ENCODE measurements at places on chromosomes 3 and 15.

DNA sequence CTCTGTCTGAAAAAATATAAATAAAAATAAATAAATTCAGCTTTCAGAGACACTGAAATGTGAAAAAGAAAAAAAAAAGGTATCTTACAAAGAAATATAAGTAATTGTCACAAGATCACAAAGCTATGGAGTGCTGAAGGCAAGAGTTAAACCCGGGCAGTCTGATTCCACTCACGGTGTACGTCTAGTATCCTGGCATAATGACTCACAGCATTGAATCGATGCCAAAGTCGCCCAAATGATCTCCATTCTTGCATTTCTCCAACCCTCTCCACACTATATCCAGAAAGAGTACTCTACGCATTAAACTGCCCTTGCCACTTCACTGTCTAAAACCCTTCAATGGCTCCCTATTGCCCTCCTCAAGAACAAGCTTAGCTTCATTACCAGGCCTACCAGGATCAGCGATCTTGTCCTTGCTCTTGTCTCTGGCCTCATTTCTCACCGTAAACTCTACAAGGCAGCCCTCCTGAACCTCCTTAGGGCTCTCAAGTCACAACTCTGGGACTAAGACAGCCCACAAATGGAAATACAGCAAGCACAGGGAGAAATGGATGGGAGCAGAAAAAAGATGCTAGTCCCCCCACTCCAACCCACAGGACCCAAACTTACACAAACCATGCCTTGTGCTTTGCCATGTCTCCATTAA, 7.7 kb downstream of the SUCLG2 start:
- DNase-seq: no peak

GRCh38 chr3:146581951-146582467, 23.1 kb downstream of the PLSCR5 start:
- no peak for DNase-seq

- no peak for DNase-seq
These were observed 16.6 kb upstream of the IREB2 start for GRCh38 chr15:78421238-78421965.

- DNase-seq: no peak
These were observed 29.9 kb upstream of the TJP1 start for GRCh38 chr15:29852201-29852600.

- no peak for DNase-seq
These were observed 116.9 kb downstream of the TP63 start for GRCh38 chr3:189748046-189748445.

- DNase-seq: no peak
These were observed 316.4 kb downstream of the SOX2 start for GRCh38 chr3:182028081-182028480.

- DNase-seq: no peak
These were observed 272.0 kb downstream of the XXYLT1 start for GRCh38 chr3:194998948-194999347.

DNA sequence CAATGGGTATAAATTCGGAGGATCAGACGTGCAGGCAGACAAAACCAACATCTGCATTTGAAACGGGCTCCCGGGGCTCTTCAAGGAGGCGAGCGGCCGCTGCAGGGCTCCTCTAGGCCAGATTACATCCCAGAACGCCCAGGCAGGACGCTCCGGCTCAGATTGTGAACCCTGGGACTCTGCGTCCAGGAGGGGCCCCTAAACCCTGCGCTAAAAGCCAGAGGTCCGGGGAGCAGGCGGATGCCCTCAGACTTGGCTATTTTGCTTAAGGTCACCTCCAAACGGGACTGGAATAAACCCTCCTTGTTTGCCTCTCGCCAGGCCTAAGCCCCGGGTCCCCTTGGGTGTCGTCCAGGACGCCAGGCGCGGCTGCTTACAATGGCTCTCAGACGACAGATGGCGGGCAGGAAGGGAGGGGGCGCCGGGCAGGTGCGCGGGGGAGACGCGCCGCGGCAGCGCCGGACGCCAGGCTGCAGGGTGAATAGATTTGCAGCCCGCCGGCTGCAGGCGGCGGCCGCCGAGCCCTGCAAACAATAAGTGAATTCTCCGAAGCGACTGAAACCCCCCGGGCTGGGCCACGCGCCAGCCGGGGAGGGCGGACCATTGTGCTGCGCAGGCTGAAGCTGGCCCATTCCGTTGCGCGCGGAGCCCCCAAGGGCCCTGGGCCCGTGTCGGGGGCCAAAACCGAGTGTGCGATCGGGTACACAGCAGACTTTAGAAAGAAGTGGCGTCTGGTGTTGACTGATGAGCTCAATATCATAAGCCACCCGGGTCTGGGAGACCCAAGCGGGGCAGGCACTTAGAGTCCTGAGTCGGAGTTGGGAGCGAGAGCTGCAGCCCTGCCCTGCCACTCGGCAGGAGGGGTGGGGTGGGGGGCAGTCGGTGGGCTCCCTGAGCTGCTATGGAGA, 32.3 kb upstream of the AMOTL2 start:
- no peak for DNase-seq

GRCh38 chr15:96341513-96342405, 11.3 kb downstream of the NR2F2 start:
- DNase-seq: no peak

GRCh38 chr15:63430766-63431451, 49.3 kb upstream of the CA12 start:
- DNase-seq: no peak

- no peak for DNase-seq
These were observed 47.0 kb downstream of the HCN4 start for GRCh38 chr15:73321496-73322450.

GRCh38 chr3:78610462-78611125, 1157.2 kb downstream of the ROBO1 start:
- DNase-seq: no peak

- DNase-seq: no peak
These were observed 411.1 kb upstream of the RGMA start for GRCh38 chr15:93500155-93500554.

- no peak for DNase-seq
These were observed 31.3 kb upstream of the TMEM115 start for GRCh38 chr3:50390508-50391224.

GRCh38 chr15:24394303-24394702, 281.3 kb upstream of the NPAP1 start:
- no peak for DNase-seq

GRCh38 chr3:149122721-149123578, 6.5 kb upstream of the HPS3 start:
- DNase-seq: no peak

- DNase-seq: no peak
These were observed 197.7 kb downstream of the RBMS3 start for GRCh38 chr3:29478611-29479010.

DNA sequence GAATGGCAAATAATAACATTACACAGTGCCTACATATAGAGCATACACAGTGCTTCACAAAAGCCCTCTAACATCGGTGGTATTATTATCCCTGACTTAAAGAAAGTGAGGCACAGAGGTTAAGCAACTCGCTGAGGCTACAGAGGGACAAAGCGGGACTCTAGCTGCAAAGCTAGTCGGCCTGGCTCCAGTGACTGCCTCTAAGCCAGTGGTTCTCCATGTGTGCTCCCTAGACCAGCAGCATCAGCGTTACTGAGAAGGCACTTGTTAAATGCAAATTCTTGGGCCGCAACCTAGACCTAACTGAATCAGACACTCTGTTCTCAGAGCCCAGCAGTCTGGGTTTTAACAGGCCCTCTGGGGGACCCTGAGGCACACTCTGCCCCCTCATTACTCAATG, 33.1 kb upstream of the LIPC start:
- no peak for DNase-seq

DNA sequence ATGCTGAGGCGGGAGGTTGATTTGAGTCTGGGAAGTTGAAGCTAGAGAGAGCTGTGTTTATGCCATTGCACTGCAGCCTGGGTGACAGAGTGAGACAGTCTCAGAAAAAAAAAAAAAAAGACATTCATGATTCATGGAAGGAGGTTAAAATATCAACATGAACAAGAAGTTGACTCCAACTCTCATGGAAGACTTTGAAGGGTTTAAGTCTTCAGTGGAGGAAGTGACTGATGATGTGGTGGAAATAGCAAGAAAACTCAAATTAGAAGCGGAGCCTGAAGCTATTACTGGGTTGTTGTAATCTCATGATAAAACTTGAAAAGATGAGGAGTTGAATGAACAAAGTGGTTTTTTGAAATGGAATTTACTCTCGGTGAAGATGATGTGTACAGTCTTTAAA, 491.8 kb downstream of the SQOR start:
- no peak for DNase-seq

DNA sequence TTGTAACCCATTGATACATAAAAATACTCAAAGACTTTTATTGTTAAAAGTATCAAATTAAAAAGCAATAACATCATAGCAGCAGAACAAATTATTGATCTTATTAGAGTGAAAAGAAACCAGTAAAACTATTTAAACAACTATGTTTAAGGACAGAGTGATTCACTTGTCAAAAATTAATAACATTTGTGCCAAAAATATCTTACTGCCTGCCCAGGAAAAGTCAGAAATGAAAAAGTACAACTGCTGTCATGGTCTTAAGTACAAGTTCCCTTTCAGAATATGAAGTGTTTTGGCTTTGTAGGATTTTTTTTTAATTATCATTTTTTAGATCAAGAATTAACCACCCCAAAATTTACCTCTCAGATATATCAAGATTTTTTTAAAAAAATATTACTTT, 3.4 kb downstream of the IFT57 start:
- DNase-seq: no peak

DNA sequence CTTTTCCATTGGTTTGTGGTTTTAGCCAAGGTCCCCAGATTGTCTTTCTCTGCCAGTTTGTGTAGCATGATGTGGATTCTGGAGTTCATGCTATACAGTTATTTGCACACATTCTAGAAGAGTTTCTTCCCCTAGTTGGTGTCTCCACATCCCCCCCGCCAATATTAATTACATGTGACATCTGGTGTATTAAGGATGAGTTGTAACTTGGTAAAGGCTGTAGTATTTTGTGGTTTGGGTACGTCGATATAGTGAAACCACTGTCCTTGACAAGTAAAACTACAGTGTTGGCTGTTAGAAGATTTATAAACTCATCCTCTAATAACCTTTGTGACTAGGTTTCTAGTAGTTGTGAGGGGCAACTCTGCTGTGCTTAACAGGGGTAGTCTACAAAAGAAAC, 23.7 kb upstream of the P4HTM start:
- no peak for DNase-seq

DNA sequence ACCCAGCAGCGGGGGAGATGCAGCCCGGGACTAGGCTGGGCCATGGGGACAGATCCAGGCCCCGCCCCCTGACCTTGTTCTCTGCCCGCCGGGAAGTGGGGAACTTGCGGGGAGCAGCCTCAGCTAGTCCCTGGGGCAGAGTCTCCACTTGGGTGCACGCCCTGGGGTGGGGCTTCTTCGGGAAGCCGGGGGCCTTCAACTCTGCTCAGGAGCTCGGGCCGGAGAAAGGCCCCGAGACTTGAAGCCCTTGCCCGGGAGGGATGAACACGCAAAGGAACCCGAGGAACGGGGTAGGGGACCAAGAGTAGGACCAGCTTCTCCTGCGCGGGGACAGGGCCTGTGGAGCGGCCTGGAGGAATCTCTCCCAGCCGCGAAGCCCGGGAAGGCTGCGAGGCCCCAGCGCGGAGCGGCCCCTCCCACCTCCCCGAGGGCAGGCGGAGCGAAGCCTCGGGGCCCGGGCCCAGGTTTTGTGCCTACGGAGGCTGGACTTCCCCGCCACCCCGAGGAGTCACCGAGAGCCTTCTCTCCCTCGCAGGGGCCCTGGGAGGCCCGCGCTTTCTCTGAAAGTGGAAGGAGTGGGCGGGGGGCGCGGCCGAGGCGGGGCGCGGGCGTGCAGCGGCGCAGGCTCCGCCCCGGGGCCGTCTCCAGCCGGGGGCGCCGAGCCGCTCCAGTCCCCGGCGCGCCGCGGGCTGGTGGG, at the start of gene ITPKA:
TSS of gene ITPKA (plus strand) at position 670 of the 697 bp plus-strand sequence. CDS start 54 bp downstream, outside the sequence.
- DNase-seq: no peak

DNA sequence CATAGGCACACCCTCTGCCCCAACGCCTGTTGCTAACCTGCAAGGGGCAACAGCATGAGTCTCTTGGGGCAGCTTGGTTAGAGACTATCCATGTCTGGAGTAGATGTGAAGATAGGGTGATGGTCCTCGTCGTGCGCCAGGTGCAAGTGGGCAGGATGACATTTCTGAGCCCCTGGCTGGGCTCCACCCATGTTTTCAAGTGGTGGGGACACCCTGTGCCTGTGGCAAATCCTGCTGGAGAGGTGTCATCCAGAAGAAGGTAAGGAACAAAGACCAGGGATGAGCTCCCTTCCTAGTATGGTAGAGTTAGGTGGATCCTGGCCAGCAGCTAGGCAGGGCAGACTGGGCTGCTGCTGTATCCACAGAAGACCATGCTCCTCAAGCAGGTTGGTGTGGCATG, 152.6 kb downstream of the ABHD5 start:
- DNase-seq: no peak

GRCh38 chr15:64112904-64113303, 17.1 kb downstream of the SNX1 start:
- no peak for DNase-seq

DNA sequence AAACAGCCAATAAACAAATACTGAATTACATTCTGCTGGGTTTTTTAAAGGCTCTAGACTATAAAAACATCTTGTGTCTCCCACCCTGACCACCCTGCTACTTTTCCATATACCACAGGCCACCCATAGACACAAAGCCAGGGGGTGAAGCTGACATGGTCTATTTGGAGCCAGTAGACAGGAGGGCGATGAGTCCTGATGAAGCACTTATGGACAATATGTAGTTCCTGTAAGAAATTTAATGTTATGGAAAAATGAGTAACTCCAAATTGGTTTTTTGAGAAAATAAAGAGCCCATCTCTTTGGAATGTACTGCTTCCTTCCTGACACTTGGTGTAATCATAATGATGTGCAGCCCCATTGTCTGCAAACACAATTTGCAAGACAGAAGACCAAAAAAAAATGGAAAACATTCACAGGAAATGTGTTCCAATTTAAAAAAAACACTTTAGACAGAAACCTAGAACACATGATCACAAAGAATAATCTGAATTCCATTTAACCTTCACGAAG, 11.8 kb downstream of the SSR3 start:
- no peak for DNase-seq

- no peak for DNase-seq
These were observed 1038.6 kb downstream of the TUSC7 start for GRCh38 chr3:117748131-117748530.

- DNase-seq: no peak
These were observed 87.6 kb downstream of the NEK11 start for GRCh38 chr3:131114256-131114655.

DNA sequence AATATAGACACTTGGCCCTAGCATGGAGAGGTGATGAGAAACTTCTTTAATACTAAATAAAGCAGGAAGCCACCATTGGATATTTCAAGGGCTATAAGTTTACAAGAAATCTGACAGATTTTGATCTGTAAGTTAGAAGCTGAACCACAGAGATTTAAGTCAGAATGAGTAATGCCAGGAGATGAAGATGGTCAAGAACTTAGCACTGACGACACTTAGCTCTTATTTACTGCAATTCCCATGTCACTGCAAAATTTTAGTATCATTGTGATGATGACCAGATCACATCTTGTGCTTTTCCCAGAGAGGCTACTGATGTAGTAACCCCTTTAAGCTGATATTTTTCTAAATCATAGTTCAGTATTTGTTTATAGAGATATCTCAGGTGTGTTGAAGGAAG, 59.4 kb upstream of the CD96 start:
- DNase-seq: no peak

GRCh38 chr3:10116138-10116460, 624 bp downstream of the BRK1 start:
- no peak for DNase-seq
